H4 (cell line): ENCODE measurements at places on chromosomes 5 and 9.

DNA sequence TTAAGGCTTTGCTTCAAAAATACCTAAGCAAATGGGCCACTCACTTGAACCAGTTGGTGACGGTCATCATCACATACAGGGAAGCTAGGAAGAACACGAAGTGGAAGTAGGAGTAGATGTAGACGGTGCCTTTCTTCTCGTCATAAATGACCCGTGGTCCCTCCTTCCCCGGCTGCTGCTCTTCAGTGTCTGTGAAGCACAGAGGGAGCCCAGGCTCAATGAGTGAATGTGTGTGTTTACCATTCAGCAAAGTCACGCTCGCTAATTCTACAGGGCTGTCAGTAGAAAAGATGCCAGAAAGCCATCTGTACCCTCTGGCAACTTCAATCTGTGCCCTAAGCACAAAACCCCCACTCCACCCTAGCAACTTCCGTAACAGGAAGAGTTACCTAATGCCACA lies 109.8 kb downstream of the SERINC5 start:
- no peak for DNase-seq

GRCh38 chr5:6522331-6522730 lies 73.7 kb downstream of the UBE2QL1 start:
- DNase-seq, result no peak

GRCh38 chr9:23542438-23542837 lies 283.6 kb downstream of the ELAVL2 start:
- no peak for DNase-seq

GRCh38 chr5:139062910-139063663 lies 135.1 kb downstream of the SIL1 start:
- DNase-seq, result no peak

- no peak for DNase-seq
These were observed 99.5 kb downstream of the FBXW11 start for GRCh38 chr5:171906703-171907590.

GRCh38 chr5:158543539-158544387 lies 556.0 kb downstream of the EBF1 start:
- no peak for DNase-seq

DNA sequence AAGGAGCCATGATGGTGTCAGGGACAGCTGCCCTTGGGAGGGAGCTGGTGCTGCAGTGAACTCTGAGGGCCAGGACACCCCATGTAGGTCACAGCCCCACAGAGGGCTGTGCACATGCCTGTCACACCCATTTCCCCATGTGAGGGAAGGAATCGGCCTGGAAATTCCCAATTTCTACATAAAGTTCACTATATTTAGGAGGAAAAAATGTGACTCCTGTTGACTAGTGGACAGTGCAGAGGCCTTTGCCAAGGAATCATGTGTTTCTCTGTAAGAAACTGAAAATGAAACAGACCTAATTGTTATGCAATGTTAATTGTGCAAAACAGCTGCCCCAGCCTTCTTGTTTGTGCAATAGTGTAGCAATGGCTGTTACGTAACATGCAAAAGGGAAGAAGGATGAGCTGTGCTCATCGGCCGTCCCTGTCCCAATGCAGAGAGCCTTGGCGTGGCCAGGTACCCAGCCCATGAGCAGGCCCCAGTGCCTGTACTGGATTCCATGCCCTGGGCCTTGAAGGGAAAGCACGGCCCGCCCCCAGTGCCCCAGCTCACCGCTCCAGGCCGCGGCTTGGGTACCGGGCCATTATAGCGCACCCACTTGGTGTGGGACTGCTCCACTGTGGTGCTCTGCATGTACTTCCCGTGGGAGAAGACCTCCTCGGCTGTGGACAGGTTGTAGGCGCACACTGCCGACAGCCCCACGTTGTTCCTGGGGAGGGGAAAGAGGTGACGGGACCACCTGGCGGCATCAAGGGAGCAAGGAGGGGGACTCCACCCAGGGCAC lies 70.0 kb downstream of the SECISBP2 start:
- peak; percentile 60 for DNase-seq
